GM23248 (cell line): ENCODE measurements at places on chromosomes 2 and 18.
A peak's percentile ranks its signal among the peaks of the same experiment; 100 is the strongest.

DNA sequence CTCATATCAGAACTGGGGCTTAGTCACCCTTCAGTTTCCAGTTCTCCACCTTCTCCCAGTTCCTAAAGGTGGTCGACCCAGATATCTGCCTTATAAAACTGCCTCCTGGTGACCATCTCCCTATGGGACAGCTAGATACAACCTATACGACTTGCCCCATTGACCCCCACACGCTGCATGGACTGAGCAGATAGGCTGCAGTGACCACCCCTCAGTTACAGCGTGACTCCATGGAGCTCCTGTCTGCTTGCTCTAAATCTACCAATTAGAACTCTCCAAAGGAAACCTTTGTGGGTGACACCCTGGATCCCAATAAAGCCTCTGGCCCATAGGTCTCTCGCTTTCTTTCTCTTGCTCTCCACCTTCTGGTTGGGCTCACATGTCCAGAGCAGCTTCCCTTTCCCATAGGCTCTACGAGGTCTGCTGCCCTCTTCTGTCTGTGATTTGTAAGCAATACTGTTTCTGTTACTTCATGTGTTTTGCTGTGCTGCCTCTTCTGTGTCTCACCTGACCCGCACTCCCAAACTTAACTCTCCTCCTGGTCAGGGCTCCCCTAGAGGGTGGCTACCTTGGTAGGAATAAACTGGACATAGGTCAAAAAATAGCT is 971.3 kb upstream of the FAM98A start:
- DNase-seq, result peak; percentile 3

DNA sequence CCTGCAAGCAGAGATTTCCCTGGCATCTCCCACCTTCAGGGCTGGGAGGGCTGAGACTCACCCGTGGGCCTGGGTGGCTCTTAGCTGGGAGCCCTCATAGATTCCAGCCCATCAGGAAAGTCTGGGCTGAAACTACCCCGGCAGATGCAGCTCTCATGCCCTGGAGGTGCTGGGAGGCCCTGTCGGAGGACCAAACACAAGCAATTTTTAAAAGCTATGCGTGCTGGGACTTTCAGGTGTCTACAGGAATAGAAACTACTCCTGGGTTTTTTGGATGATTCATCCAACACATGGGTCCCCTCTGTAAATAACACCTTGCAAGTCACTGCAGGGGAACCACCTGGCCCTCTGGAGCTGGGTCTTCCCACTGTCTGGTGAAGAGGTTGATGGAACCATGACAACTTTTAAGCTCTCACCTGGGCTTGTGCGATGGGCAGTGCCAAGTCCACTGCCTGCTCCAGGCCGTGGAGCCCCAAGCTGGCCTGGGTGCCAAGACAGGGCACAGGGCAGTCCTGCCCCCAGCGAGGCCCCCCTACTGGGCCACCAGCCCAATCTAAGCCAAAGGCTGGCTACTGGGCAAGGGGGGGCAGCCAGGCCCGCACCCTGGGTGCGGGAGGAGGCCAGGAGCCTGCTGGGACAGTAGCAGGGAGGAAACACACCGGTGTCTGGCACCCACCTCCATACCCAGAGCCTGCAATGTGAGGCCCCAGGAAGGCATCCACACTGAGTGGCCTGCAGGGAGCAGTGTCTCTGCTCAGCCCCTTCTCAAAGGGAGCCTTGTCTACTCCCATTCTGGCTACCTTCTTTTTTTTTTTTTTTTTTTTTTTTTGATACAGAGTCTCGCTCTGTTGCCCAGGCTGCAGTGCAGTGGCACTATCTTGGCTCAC is 1.1 kb upstream of the GPR55 start:
- DNase-seq, result no peak

DNA sequence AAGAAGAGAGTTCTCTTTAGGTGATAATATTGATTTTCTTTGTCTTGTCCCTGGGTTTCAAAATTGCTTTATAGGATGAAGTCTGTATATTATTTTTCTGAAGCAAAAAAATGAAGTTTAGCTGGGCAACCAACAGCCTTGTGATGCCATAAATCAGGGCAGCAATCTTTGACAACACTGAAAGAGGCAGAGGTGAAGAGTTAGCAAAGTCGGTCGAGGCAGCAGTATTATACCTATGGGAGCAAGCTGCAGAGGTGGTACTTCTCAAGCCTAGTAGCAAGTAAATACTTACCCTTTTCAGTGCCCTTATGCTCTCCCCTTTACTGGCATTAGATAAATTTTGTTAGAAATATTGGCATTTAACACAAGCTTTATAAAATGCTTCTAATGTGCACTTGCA is 92.9 kb downstream of the NETO1 start:
- DNase-seq, result no peak

GRCh38 chr2:227365833-227366232 is 13.3 kb downstream of the TM4SF20 start:
- peak; percentile 19 for DNase-seq

DNA sequence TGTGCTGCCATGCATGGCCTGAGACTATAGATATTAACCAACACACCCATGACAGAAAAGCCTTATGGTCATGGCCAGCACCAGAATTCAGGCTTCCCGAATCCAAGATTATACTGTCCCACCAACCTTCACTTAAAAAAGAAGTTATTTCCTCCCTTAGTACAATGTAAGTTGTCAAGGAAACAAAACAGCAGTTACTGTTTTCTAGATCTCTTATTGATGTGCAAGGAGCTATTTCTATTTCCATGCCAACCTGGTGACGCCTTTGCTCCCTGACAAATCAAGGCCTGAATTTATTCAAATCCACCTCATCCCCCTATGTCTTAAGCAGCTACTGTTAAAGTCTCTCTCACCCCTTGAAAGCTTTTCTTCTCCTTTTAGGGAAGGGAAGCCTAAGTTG is 249.3 kb downstream of the ZNF521 start:
- no peak for DNase-seq

- no peak for DNase-seq
These were observed 505.4 kb downstream of the SUCLG1 start for GRCh38 chr2:83953697-83954096.

DNA sequence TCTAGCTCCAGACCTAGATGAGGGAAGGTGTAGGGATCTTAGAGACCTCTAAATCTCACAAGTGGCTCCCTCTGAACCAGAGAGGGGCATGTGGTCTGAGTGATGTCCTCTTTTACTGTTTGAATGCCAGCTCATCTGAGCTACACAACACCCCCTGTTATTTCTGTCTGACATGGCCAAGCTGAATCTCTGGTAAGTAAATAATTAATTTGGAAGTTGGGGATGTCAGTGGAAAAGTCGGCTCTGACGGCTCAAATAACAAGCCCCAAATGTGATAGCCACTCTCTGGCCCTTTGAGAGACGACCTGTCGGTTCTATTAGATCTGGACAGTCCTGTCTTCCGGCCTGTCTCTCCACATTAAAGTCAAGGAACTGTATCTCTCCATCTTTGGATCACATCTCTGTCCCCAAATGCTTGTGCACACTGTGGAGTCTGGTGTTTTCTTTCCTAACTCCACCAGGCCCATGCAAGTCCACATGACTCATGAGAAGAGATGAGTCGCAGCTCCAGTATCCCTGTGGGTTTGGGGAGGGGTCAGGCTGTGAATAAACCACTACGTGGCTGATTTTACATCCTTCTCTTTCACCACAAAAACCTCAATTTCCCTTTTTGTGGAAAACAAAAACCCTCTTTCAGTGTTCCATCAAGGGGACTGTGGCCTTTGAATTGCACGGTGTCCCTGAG is 52.5 kb downstream of the SETBP1 start:
- peak; percentile 95 for DNase-seq

DNA sequence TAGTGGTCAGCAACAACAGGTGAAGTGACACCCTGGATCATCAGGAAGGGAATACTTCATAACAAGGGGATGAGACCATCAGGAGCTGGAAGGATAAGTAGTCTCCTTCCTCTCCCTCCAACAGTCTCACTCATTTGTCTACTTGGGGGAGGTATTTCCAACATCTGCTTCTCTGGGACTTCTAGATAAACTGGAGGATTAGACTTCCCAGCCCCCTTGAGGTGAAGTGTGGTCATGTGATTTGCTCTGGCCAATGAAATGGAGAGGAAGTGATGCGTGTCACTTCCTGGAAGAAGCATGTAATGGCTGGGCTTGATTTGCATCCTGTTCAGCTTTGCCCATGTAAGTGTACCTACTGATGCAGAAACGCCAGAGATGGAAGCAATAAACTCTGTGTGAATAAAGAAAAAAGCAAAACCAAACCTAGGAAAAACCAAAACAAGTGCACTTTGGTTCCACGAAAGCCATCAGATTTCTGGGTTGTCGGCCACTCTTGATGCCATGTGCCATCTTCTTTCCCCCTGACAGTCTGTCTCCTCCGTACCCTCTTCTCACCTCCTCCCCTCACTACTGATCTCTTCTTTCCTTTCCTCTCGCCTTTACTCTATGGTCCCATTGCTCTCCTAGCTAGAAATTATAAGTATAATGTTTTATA is 76.1 kb upstream of the DNMT3A start:
- no peak for DNase-seq

GRCh38 chr2:38375696-38376345 is 1.3 kb downstream of the ATL2 start:
- peak; percentile 38 for DNase-seq

GRCh38 chr18:58221060-58221725 is 177.2 kb downstream of the NEDD4L start:
- peak; percentile 27 for DNase-seq

DNA sequence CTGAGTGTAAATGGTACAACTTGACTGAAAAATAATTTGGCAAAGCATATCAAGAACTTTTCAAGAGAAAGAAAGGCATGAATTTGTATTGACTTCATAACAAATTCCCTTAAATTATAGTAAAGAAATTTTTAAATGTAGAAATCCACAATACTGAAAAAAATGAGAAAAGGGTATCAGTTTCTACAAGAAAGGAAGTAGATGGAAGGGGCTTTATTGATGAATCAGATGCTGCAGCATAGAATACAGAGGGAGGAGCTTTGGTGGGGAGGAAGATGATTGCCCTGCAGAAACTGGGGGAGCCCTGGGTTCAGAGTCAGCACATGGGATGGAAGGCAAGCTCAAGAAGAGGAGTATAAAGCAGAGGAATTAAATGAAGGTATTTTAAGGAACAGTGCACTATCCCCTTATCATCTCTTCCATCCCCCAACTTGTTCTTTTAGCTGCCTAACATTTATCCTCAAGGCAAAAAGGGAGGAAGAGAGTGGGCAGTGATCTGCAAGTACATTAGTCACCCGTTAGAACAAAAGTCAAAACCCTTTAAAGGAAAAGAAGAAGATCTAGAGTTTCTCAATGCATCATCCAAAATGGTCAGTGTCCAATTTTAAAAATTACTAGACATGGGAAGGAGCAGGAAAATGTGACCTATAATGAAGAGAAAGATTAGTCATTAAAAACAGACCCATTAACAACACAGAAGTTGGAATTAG is 77.7 kb downstream of the KCTD18 start:
- DNase-seq, result peak; percentile 68

DNA sequence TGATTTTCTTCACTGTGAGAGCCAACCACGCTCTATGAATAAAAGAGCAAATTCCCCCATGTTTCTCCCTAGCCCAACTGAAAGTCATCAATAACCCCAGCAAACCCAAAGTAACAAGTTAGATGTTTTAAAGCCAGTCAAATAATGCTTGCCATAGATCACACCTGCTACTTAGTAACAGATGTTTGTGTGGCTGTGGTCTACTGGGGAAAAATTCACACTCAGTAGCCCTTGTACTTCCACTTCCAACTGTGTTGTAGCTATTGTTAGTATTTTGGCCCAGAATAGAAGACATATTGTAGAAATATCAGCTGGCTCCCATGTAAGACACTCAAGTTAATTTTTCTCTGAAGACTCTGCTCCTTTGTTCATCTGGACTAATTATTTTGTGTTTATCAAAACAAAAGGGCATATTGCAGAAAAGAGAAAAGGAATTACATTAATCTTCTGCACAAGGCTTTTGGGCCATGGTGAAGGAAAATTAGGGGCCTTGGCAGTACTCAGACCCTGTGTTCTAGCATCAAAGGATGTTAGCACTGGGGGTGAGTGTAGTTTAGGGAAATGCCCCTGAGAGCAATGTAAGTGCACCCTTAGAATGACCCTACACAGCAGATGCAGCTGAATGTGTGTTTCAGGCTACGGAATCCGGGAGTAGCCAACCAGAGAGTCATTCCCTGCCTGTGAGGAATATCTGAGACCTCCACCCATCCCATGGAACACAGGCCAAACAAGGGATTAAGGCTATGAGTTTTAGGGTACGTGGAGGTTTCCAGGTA is 521.9 kb downstream of the EPHA4 start:
- no peak for DNase-seq

GRCh38 chr2:102753563-102754159 is 8.2 kb upstream of the TMEM182 start:
- peak; percentile 55 for DNase-seq

GRCh38 chr18:11673560-11673959 is 15.5 kb upstream of the GNAL start:
- DNase-seq, result no peak

DNA sequence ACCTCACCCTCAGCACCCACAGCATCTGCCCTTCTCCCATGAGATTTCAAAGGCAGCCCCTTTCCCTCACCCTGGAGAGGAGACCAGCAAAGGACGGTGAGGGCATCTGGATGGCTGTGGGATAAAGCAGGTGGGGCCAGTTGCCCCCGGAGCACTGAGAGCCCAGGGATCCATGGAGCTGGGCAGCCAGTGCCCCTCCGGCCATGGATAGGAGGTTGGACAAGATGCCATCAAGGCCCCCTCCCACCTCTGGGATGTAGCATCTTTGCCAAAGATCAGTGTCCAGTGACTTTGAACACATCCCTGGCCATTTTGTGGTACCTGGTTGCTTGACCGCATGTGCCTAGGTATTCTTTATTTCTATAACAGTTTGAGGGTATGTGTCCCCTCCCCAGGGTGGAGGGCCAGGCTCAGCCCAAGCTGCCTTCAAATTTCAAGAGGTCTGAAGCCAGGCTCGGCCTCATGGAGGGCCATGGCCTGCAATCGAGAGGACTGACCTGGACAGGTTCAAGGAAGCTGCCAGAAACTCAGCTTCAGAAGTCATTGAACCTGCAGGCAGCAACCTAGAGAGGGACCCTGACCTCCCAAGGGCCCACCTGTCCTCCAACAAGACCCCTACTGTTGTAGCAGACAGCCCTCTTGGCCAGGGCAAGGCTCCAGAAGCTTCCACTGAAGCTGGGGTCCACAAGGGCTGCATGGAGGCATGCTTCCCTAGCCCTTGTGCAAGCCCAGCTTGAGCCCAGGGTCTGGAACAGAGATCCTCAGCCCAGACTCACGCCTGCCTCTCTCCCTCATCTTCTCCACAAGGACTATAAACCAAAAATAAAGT is 55.5 kb upstream of the BIN1 start:
- DNase-seq, result no peak

- no peak for DNase-seq
These were observed 11.1 kb downstream of the ONECUT2 start for GRCh38 chr18:57446322-57446721.

- DNase-seq, result peak; percentile 71
These were observed 10.2 kb upstream of the PTPN4 start for GRCh38 chr2:119749477-119750012.
